ENCODE measurements at places on chromosomes 11 and 22.

DNA sequence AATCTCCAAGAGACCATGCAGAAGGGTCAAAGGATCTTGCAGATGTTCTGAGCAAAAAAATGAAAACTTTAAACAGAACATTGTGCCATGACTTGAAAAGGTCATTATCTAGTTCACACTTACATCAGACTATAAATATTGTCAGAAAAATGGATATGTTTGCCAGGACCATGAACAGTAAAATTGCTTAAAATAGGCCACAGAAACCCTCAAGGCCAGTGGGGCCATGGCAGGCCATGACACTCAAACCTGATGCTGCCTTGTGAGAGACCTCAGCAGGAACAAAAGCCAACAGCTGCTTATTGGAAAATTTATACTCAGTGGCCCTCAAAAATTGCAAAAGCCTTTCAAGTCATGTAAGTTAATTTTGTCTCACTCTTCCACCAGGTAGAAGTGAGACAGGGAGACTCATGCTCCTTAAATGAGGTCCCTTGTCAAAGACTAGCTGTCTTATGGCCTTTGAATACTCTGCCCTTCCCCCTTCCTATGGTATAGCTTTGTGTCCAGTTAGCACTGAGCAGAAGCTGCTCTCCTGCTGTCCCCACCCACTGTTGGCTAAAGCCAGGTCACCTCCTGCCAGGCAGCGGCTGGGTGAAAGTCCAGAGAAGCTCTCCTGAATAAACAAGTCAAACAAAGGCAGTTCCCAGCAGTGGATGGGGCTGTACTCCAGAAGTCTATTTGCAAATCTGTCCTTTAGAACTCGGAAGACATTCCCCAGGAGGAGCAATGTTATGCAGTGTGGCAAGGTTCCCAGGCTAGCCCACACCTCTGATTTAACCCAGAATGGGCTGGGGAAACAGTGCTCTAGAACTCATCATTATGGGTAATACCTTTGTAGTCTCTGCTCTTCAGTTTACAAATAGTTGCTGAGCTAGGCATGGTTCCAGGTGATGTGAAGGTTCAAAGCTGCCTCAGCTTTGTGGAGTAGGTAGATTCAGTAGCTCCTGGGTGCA is 21.4 kb downstream of the ADM start:
- DNase-seq: no peak

DNA sequence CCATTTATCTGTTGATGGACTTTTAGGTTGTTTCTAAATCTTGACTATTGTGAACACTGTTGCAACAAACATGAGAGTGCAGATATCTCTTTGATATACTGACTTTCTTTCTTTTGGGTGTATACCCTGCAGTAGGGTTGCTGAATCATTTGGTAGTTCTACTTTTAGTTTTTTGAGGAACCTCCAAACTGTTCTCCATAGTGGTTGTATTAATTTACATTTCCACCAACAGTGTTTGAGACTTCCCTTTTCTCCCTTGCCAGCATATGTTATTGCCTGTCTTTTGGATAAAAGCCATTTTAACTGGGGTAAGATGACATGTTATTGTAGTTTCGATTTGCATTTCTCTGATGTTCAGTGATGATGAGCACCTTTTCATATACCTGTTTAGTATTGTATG is 330.0 kb downstream of the DDX10 start:
- no peak for DNase-seq

DNA sequence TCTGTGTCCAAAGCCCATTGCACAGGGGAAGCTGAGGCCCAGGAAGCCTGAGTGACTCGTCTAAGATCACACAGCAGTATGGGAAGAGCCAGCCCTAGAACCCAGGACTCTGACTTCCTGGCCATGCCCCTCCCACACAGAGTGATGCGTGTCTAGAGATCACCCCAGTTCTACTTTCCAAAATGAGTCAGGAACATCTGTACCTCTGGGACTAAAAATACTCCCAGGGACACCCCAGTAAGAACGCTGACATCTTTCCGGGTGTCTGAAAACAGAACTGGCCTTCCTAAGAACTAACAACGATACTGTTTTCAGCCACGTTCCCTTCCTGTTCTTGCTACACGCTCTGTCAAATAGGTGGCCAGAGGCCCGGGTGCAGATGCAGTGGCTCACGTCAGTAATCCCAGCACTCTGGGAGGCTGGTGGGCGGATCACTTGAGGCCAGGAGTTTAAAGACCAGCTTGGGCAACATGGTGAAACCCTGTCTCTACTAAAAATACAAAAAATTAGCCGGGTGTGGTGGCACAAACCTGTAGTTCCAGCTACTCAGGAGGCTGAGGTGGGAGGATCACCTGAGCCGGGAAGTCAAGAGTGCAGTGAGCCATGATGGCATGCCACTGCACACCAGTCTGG is 21.7 kb upstream of the PDGFB start:
- DNase-seq: no peak

- no peak for DNase-seq
Observed at GRCh38 chr11:2548596-2548995, 103.8 kb downstream of the KCNQ1 start.

Data from anterior cingulate cortex (tissue), 58 donors.